ENCODE measurements at places on chromosomes 5 and 9.
A peak's percentile ranks its signal among the peaks of the same experiment; 100 is the strongest.

- no peak for DNase-seq
Observed at GRCh38 chr9:3520564-3520963, 5.2 kb downstream of the RFX3 start.

GRCh38 chr9:136186386-136186785, 18.5 kb downstream of the LHX3 start:
- no peak for DNase-seq

GRCh38 chr9:89486681-89487080, 11.2 kb downstream of the SEMA4D start:
- DNase-seq: no peak

DNA sequence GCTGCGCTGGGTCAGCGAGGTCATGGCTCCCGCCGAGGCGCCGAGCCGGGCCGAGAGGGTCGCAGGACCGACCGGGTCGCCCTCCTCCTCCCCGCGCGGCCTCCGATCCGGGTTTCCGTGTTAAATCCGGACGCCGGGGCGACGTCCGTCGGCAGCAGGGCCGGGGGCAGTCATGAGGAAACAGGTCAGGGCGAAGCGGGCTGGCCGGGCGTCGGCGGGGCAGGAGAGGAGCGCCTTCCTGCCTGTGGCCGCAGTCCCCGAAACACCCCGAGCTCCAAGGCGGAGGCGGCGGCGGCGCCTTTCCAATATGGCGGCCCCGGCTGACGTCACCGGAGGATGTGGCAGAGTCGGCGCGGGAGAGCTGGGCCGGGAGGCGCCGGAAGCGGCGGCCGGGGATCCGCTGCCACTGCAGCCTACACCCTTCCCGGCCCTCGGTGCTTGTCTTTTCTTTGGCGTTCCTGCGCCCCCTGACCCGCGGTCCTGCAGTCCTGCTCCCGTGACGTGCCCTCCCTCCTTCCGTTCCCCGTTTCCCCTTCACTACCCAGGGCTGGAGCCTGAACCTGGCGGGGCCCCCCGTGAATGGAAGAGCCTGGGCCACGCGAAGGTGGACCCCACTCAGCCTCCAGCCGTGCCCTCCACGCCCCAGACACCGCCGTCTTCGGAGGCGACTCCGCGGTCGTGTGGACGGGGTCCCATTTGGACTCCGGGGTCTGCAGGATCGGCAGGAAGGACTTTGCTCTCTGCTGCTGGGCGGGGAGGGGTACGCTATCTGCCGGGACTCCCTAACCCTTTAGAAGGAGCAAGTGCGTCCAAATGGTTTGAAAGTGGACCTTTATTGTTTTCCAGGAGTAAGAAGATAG, at the start of gene GOLPH3:
Gene GOLPH3 (minus strand): TSS at position 309 of the 860 bp plus-strand sequence. CDS start 285 bp downstream, at position 24.
- peak; percentile 84 for DNase-seq

DNA sequence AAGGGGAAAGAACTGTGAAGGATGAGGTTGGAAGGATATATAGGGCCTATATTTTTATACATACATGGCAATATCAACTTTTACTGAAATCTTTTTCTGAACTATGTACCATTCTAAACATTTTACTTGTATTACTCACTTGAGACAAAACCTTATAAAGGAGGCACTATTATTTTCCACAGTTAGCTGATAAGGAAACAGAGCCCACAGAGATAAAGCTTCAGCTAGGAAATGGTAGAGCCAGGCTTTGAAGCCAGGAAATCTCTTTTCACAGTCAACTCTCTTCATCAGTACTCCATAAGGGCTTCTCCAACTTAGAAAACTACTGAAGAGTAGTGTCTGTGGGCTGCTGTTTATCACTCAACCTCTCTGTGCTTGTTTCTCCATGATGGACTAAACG, 613.7 kb downstream of the PRELID2 start:
- DNase-seq: no peak

- DNase-seq: no peak
Observed at GRCh38 chr5:54793468-54794134, 191.8 kb downstream of the ESM1 start.
